Activated T-cell treated with anti-CD3 and anti-CD28 coated beads, Interleukin-2, amount 50 U/mL, for 72 hours (primary cell): ENCODE measurements at places on chromosomes 3 and 15. TPM values are rescaled to one million over a fixed set of nuclear protein-coding genes. Genes with fewer than 3 reads are reported as not detected.

DNA sequence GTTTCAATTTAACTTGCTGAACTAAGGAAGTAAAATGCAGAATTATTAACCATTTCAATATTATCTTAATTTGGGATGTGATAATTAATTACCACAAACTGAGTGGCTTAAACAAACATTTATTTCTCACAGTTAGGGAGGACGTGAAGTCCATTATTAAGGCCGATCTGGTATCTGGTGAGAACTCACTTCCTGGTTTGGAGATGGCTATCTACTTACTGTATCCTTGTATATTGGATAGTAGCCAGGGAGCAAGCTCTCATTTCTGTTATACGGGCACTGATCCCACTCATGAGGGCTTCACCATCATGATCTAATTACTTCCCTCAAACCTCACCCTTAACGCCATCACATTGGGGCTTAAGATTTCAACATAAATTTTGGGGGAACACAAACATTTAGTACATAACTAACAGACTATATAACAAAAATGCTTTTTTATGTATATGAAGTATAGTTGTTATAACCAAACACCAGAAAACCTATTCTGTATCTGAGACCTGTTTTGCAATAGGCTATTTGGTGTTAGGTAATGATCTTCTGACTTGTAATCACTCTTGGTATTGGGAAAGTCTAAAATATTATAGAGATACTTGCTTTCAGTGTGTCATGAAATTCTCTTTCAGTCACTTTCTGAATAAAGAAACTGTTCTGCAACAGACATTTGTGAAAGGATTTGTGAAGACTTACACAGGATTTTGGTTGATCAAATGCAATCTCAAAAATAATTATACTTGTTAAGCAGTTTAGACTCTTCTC is 4.7 kb upstream of the KPNA4 start:
- DNase-seq, result no peak

Gene PEX5L
- total RNA-seq, result 0.31 TPM

Gene ANKUB1
- not detected for total RNA-seq

Gene KLF15
- total RNA-seq, result 0.44 TPM

Gene TRH
- not detected for total RNA-seq

GRCh38 chr3:165835431-165835830 is 1.8 kb downstream of the BCHE start:
- no peak for DNase-seq

Gene RARRES1
- total RNA-seq, result 0.41 TPM

- DNase-seq, result peak; percentile 31
Measured at GRCh38 chr3:113018536-113019181, 27.9 kb downstream of the GTPBP8 start.

DNA sequence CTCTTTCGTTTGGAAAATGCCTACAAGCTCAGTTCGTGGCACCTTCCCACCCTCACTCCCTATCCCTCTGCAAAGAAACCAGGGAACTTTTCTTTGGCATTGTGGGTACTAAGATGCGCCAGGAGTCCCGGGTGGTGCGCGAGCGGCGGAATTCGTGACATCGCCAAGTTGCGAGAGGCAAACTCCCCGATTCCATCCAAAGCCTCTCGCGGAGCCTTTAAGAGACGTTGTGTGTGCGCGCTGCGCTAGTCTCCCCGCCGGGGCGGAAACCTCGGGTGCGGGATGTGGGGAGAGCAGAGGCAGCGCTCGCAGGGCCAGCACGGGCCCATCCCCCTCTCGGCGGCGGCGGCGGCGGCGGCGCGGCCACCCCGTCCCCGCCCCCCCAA is 443 bp upstream of the NR2F2 start:
- DNase-seq, result no peak

- no peak for DNase-seq
Measured at GRCh38 chr15:100809151-100809550, 70.5 kb upstream of the ALDH1A3 start.

DNA sequence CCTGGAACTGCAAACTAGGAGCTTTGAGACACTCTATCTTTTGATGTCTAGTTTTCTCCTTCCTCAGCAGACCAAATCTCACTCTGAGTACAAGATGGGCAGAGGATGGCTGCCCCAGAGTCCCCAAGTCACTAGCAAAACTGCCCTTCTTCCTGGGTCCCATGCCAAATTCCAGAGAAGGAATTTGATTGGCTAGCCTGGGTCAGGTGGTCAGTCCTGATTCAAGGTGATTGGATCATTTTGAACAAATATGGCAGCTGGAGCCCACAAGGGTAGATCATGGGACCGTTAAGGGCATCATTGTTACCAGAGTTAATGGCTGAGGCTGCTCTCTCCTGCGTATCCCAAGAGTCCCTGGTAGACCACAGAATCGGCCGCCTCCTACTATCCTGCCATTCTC is 21.7 kb downstream of the SLC6A1 start:
- no peak for DNase-seq

GRCh38 chr3:188749010-188749617 is 422.7 kb upstream of the TPRG1 start:
- DNase-seq, result peak; percentile 58

Gene SLC28A1
- total RNA-seq, result not detected

Gene ABHD17C
- total RNA-seq, result 9.1 TPM

Gene FSTL1
- total RNA-seq, result 1.3 TPM

GRCh38 chr3:174438501-174439145 is 420.5 kb upstream of the NAALADL2 start:
- no peak for DNase-seq

Gene UBA7
- 93.5 TPM for total RNA-seq

Gene OR5K2
- total RNA-seq, result not detected

Gene LRRC34
- total RNA-seq, result 6.3 TPM

GRCh38 chr3:59082106-59082505 is 32.3 kb upstream of the CFAP20DC start:
- no peak for DNase-seq

GRCh38 chr3:94520364-94520763 is 457.5 kb downstream of the NSUN3 start:
- DNase-seq, result no peak

DNA sequence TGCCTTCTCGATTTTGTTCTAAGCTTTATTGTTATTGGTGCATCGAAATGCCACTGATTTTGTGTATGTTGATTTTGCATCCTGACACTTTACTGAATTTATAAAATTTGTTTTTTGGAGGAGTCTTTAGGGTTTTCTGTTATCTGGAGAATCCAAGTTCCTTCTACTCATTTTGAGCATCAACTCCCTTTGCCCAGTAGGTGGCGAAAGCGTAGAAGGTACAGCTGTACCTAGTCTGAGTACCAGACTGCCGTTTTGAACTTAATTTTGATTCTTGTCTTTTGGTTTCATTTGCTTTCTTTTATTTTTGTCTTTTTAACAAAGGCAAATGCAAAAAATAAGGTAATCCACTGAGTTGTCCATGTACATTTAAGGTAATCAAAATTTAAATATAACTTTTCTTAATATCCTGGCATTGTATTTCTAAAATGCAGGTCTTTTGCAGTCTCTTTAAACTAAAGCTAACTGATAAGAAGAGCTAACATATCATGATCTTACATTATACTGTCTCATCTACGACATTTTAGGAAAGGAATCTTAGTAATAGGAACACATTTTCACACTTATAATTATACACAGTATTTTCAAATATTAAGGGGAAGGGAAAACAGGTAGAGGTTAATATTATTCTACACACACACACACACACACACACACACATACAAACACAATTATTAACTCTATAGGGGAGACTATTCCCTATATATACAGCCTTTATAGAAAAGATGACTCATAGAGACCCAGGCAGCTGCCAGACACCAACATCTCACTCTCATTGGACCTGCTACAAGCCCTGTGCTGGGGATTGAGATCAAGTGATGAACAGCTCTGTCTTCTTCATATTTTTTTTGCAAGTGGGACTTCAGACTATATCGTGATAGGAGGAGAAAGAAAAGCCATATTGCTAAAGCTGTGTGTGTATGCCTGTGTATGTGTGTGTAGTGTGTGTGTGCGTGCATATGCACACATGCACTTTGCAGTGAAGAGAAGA is 71.8 kb downstream of the SYNPR start:
- DNase-seq, result peak; percentile 46

DNA sequence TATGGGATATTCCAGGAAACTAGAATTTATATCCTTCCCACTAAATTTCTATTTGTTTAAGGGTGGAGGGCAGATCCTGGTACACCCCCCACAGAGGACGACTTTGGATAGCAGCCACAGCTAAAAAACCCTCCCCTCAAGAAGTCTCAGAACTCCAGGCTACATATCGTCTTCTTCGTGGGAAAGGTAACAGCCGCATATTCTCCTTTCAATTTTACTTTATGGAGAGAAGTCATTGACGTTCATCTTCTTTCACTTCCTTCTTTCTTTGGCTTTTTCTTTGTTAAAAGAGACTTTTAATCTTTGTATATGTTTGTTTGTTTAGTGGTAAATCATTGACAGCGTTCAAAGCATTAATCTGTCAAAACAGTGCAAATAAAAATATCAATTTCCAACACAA is 36.3 kb downstream of the TRIP4 start:
- no peak for DNase-seq

GRCh38 chr15:66751579-66751978 is 49.5 kb downstream of the SMAD6 start:
- no peak for DNase-seq

- no peak for DNase-seq
Measured at GRCh38 chr3:131907796-131908195, 127.0 kb downstream of the CPNE4 start.

- no peak for DNase-seq
Measured at GRCh38 chr15:68372291-68372811, 59.6 kb downstream of the ITGA11 start.
